NCI-H1930 (cell line): ENCODE measurements at places on chromosomes 12 and 14.

DNA sequence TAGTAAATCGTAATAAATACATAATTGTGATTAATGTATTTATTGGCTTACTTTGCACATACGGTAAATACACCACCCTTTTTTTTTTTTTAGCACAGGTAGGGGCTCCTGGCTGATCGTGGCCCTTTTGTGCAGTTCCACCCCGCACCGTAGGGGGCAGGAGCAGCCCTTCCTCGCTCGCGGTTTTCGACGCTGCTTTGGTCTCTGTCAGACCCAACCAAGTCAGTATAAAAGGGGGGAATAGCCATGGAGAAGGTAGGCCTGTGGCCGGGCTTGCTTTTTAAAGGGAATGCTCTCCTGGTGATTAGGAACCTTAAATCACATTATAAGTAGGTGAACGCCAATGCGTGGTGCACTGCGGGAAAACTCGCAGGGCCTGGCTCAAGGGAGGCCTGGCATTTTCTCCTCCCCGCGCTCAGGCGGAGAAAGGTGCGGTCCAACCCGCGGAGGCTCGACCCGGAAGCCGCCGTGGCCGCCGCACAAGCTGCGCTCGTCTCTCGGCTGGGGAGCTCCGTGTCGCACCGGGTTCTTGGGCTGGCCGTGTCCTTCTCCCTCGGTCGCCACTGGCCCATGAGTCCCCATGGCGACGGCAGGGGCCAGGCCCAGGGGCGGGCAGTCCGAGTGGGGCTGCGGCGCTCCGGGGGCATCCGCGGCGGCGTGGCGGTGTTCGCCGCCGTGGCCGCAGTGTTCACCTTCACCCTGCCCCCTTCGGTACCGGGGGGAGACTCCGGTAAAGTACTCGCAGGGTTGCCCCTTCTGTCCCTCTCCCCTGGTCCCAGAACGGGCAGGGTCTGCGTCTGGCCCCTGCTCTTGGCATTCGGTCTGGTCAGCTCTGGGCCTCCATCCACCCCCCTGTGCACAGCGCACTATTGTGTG, at the start of gene TMEM260:
TMEM260 (plus strand) TSS at position 454 of the 876 bp plus-strand sequence; CDS start at position 571, 117 bp downstream.
- peak; percentile 92 for DNase-seq

GRCh38 chr14:97697772-97698171, 900.6 kb downstream of the VRK1 start:
- DNase-seq: no peak

GRCh38 chr12:536751-537245, 77.1 kb downstream of the B4GALNT3 start:
- no peak for DNase-seq

GRCh38 chr14:94303111-94303510, 10.0 kb upstream of the SERPINA10 start:
- DNase-seq: no peak

DNA sequence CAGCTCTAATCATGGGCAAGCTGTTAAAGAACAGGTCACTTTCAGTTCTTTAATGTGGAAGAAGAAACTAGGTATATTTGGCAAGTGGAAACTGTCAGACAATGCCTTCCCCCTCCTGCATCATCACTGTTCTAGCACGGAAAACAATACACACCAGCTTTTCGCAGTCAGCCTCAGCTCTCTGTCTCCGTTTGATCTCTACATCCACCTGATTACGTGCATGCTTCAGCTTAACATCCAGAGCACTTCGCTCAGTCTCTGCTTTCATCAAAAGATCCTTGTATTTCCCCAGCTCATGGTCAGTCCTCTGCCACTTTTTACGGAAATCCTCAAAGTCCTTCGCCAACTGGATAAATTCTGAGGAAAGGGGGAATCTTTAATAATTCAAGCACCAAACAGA, 19.0 kb downstream of the RACGAP1 start:
- no peak for DNase-seq

DNA sequence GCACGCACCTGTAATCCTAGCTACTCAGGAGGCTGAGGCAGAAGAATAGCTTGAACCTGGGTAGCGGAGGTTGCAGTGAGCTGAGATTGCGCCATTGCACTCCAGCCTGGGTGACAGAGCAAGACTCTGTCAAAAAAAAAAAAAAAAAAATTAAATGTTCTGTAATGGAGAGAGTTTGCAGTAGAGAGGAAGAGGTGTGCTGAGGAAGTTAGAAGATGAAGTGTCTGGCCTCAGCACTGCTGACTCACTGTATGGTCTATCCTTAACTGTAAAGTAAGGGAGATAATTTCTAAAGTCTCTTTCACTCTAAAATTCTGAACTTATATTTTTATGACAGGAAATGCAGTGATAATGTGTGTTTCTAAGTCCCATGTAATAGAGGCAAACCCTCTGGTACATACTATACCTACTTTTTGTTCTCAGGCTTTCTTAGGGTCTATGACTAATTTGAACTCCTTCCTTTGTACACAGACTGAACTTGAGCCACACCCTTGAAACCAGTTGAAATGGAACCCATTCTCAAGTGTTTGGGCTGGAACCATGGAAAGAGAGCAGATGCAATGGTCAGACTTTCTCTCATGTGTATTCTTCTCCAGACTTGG, 278.1 kb upstream of the FAR2 start:
- DNase-seq: no peak

GRCh38 chr14:101224356-101225156, 321.0 kb upstream of the RTL1 start:
- no peak for DNase-seq

DNA sequence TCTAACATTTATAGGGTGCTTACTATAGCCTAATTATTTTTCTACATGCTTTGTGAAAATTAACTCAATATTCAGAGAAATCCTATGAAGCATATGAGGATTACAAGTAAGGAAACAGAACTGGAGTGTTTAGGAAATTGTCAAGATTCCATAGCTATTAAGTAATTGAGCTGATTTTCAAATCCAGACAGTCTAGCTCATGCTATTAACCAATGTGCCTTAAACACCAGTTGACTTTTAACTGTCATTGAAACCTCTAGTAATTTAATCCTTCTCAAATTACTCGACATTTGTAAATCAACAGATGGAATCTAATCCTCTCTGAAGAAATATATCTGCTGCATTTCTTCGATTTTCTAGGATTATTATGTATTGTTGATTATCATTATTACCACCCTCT, 488.9 kb downstream of the MDGA2 start:
- peak; percentile 77 for DNase-seq

GRCh38 chr12:114343585-114344302, 62.2 kb downstream of the TBX5 start:
- no peak for DNase-seq
